ENCODE measurements at places on chromosomes 2 and 18.

GRCh38 chr2:95552911-95553310, 38.9 kb upstream of the TRIM43 start:
- DNase-seq: no peak

DNA sequence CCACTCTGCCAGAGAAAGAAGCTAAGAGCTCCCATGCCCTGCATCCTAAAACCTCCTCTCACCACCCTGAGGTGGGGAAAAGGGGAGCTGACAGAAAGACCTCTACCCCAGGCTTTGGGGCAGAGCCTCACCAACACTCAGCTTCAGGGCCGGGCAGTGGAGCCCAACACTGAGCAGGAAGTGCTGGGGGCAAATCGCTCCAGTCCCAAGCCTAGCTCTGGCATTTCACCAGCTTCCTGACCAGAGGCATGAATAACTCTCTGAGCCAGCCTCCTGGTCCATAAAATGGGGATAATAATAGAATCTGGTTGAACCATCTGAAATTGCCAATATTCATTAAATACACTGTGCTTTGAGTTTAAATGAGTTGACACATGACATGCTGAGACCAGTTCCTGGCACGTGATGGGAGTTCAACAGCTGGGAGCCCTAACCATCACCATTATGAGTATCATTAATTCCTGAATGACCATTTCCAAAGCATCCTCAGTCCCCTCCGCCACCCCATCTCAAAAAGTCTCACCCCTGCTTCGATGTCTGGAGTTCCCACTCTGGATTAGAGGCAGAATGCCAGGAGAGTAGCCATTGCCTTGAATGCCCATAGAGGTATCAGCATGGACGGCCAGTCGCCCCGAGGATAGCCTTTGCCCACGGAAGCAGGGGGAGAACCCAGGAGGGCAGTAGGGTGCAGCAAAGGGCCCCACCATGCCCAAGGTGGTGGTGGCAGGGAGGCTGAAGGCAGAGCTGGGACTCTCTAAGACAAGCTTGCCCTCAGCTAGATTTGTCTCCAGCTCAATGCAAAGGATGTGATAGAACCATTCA, 153.4 kb downstream of the TNS1 start:
- DNase-seq: no peak

GRCh38 chr2:101706819-101707177, 9.3 kb downstream of the MAP4K4 start:
- no peak for DNase-seq

GRCh38 chr2:16167870-16168426, 227.6 kb downstream of the MYCN start:
- no peak for DNase-seq

DNA sequence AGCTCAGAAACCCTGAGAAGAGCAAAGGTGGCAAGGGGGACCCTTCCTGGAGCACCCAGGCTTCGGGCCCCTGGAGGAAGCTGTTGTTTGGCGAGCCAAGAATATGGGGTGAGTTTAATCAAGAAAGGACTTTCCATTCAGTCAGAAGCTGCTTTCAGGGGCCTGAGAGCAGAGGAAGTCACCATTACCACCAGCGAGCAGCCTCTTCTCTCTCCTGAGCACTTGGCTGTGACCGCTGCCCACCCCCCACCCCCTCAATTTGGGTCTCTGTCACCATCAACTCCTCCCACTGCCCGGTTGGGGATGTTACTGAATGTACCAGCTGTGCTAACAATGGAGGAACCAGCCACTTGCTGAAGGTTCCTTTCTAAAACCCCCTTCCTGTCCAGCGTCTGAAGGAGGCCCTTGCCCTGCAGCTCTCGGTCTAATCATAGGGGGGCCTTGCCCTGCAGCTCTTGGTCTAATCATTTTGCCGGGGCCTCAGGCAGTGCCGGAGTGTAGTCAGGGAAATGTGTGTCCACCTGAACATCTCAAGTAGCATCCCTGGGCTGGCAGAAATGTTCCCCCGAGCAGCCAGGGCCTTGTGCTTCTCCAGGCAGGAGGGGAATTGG, 943 bp downstream of the INPP5D start:
- DNase-seq: no peak

DNA sequence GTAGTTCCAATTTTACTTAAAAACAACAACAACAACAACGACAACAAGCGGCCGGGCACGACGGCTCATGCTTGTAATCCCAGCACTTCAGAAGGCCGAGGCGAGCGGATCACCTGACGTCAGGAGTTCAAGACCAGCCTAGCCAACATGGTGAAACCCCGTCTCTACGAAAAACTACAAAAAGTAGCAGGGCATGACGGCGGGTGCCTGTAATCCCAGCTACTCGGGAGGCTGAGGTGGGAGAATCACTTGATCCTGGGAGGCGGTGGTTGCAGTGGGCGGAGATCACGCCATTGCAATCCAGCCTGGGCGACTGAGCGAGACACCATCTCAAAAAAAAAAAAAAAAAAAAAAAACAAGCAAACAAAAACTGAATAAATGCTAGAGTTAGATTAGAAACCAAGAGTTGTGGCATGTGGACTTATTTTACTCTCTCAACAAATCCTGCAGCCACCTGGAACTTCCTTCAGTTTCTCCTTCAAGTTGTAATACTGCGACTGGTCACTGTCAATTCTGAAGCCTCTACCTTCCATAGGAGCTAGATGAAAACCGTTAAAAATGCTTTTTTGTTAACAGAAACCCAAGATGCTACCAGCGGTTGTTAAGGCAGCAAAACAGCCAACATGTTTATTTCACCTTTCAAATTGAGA, 1.3 kb downstream of the ATP5F1A start:
- DNase-seq: no peak

DNA sequence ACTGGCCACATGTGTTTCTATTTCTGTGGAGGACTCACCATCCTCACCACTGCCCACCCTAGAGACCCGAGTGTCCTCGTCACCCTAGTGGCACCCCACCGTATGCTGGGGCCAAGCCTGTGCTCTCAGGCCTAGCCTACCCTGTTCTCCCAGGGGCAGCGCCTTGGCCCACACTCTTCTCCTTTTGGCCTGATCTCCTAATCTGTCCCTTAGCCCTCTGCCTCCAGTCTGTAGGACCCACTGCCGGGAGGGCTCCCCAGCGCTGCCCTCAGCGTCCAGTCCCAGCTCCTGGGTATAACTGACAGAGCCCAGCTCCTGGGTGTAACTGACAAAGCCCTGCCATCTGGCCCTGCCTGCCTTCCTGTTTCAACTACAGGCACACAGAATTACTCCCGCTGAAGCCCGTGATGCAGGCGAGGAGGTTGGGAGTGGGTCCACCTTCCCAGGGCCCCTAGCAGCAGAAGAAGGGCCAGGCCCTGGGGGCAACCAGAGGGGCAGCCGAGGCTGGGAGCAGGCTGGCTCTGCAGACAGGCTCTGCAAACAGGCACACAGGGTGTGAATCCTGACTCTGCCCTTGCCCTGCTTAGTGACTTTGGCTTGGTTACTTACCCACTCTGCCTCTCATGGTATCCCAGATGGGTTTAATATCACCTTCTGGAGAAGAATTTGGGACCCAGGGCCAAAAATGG, 25.6 kb upstream of the PTMA start:
- DNase-seq: no peak

GRCh38 chr2:230650585-230651137, 62.0 kb upstream of the CAB39 start:
- DNase-seq: no peak

DNA sequence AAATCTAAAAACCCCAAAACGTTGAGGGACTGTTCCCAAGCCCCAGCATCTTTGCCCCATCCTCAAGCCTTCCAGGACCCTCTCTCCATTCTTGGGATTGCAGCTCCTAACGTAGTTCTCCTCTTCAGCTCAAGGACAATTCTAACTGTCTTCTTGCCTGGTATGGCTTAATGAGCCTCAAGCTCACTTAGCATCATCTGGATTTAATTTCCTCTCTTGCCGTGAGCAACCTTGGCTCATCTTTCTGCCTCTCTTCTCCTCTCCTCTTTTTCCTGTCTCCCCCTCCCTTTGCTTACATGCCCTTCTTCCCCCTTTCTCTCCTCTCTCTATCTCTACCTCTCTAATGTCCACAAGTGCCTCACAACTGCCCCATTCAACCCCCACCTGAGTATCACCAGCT, 44.2 kb downstream of the TACR1 start:
- no peak for DNase-seq

- DNase-seq: no peak
Observed at GRCh38 chr2:221822416-221822815, 250.3 kb upstream of the EPHA4 start.

DNA sequence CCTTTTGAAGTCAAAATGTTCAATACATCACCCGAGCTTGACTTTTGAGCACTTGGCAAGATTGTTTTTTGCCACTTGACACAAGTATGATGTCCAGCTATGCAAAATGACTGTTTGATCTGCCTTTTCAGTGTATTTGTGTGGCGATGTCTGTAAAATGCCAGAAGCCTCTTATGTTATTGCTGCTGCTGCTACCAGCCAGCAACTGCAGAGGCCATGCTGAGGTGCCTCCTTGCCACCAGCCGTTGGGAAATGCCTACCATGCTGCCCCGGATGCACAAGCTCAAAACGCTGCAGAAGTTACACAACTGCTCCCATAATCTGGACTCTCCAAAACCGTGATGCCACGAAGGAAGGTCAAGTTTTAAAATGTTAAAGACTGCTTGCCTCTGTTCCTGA, 80.3 kb downstream of the RTN4 start:
- no peak for DNase-seq

DNA sequence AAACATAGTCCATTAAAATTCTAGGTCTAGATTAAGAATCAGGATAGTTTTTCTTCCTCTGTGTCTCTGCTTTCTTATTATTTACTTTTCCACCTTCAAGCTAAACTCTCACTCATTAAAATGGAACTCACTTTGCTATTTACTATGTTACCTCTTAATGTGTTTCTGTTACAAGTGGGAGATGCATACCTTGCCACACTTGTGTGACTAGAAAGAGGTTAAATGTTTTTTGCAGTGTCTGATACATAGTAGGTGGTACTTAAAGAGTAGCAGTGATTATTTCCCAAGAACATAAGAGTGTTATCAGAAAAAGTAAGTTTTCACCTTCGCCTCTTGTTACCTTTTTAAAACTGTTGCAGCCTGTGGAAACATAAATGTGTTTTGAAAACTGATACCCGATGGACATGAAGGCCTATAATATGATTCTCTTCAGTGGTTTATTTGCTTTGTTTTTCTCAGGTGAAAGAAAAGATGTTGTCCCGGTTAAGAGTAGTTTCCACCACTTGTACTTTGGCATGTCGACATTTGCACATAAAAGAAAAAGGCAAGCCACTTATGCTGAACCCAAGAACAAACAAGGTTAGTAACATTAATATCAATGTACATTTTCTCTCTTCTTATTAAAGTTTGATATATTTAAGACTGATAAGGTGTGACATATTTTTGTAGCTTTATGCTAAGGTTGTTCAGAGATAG, 16.6 kb downstream of the ME2 start:
- no peak for DNase-seq

DNA sequence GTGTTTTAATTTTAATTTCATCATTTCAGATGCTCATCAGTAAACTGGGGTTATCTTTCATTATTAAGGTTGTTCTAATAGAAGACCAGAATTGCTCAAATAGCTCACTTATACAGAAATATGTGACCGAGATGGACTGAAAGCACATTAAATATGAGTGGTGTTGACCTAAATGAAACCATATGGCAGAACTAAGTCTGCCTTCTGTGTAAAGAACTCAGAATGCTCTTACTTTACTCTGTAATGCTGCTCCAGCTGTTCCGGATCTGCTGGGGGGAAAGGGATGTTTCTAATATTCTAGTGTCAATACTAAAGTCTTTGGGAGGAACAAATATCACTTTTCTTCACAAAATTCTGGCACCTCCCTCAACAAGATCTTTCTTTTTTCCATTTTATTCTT, 131.0 kb downstream of the DPP4 start:
- no peak for DNase-seq
